ENCODE measurements at places on chromosomes 12 and 14.

- peak; percentile 43 for DNase-seq
Observed at GRCh38 chr14:104865081-104865630, at the start of gene CEP170B. Gene CEP170B (plus strand): TSS chr14:104865268. CDS start chr14:104868451, 3,183 bp downstream.

- DNase-seq, result no peak
Observed at GRCh38 chr14:97458661-97459579, 661.7 kb downstream of the VRK1 start.

DNA sequence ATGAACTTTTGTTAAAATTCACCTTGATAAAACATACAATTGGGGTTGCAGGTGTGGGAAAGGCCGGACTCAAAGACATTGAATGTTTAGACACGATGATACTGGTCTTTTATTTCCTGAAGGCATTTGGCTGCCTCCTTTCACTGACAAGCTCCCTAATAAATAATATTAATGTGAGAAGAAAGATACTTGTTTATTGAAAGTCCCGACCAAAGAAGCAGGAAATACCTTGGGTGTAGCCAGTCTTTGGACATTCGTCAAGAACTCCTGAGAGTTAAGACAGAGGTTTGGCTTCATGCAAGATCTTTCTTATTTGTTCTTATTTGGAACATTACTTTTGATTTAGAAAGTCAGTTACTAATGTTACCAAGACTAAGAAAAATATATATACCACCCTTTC, 1133.8 kb upstream of the SEL1L start:
- DNase-seq, result no peak

DNA sequence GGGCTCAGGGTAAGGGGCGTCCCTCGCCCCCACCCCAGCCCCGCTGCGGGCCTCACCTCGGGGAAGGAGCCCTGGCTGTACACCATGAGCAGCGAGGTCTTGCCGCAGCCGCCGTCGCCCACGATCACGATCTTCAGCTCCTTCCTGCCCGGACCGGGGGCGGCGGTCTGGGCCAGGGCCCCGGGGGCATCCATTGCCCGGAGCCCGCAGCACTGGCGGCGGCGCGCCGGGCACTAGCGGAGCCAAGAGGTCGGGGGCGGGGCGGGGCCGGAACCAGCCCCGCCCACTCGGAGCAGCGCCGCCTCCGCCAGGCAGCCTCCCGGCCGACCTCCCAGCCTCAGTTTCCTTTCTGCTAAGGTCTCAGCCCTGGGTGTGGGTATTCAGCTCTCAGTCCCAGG, at the start of gene RHOF:
RHOF (minus strand) TSS at position 249 of the 398 bp plus-strand sequence; CDS start at position 194, 55 bp downstream.
- DNase-seq, result no peak

DNA sequence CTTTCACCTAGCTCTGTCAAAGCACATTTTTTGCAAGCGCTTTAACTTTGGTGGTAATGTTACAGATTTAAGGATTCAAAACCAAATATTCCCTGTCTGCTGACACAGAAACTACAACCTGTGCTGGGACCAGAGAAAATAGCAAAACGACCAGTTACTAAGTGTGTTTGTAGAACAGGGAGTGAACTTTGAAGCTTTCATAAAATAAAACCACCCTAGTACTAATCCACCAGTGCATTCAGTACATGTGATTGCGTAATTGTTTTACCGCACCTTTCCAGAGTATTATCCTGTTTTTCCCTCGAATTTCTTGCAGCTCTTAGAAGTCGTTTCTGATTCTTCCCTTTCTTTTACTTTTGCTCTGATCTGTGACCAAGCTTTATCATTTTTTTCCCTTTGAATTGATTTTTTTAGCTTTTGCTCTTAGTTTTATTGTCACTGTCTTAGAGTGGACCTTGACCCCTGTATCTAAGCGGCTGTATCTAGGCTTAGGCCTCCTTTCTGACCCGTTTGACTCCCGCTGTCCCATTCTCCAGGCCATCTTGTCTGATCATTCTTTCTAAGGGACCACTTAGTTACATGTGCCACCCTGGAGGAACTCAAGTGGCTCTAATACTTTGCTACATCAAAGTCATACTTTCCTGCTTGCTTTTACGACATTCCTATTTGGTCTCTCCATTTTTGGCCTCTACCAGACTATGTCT, 429.4 kb downstream of the PCNX1 start:
- no peak for DNase-seq

DNA sequence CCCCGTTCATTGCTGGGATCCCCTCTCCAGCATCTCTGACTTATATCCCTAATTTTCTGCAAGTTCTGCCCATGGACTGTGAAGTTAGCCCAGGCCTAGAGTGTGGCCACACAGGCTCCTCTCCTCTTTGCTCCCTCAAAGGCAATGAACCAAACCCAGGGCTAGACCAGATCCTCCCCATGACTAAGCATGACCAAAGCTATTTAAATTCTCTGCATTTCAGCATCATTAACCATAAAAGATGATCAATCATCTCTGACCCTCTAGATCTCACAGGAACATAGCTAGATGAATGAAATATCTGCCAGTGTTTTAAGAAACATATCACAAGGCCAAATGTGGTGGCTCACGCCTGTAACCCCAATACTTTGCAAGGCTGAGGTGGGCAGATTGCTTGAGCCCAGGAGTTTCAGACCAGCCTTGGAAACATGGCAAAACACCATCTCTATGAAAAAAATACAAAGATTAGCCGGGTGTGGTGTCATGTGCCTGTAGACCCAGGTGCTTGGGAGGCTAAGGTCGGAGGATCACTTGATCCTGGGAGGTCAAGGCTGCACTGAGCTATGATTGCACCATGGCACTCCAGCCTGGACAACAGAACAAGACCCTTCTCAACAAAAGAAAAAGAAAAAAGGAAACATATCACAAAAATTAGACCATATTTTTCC, 2.2 kb upstream of the KRT3 start:
- DNase-seq, result no peak

GRCh38 chr12:99772274-99772673, 124.7 kb downstream of the GARIN6 start:
- no peak for DNase-seq

DNA sequence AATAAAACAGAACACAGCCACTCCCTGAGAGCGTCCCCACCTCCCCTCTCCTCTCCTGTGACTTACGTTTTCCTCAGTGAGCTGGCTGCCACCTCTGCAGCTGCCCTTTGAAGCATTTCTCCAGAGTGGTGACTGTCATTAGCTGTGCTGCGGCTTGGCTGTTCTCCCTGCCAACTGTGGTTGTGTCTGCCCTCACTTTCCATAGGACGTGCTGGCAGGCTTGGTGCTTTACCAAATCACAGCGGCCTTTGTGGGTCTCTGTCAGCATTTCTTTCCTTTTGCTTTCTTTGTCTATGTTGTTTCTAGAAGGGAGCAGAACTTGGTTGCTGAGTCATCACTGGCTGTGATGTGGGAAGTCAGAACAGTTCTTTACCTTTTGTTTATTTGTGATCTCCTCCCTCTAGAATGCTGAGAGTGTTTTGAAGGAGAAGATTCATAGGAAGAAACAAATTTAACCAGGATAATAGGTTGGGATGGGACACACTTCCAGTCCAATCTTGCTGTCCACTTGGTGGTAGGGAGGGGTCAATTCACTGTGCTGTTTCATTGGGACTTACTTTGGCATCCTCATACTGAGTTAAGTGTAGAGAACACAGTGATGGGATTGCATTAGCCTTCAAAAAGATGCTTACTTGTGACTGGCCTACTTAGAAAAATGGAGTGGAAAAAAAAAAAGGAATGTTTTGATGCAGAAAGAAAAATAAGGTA, 88.2 kb downstream of the TMX1 start:
- DNase-seq, result no peak

GRCh38 chr14:87529081-87529480, 463.9 kb downstream of the GALC start:
- DNase-seq, result no peak

DNA sequence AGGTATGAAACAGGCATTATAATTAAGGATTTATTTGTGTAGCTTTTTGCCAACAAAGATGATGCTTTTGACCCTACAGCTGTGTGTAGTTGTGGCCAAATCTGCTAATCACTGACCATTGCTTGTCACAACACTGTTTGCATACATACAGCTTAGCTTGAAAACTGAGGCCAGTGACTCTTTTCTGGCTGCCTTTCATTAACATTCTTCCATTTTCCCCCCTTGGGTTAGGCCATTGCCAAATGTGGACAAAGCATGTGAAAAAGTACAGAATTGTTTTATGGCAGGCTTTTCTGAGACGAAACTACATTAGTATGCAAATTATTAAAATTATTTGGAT, 263.3 kb downstream of the SLC16A7 start:
- no peak for DNase-seq

Data from COR-L47 (cell line).